Fibroblast of skin of scalp (primary cell): ENCODE measurements at places on chromosomes 7 and 10.
A peak's percentile ranks its signal among the peaks of the same experiment; 100 is the strongest.

- no peak for DNase-seq
These were observed 347.4 kb downstream of the RPS24 start for GRCh38 chr10:78381107-78381506.

- DNase-seq = peak; percentile 30
These were observed 46.0 kb upstream of the TCF7L2 start for GRCh38 chr10:112904000-112904399.

DNA sequence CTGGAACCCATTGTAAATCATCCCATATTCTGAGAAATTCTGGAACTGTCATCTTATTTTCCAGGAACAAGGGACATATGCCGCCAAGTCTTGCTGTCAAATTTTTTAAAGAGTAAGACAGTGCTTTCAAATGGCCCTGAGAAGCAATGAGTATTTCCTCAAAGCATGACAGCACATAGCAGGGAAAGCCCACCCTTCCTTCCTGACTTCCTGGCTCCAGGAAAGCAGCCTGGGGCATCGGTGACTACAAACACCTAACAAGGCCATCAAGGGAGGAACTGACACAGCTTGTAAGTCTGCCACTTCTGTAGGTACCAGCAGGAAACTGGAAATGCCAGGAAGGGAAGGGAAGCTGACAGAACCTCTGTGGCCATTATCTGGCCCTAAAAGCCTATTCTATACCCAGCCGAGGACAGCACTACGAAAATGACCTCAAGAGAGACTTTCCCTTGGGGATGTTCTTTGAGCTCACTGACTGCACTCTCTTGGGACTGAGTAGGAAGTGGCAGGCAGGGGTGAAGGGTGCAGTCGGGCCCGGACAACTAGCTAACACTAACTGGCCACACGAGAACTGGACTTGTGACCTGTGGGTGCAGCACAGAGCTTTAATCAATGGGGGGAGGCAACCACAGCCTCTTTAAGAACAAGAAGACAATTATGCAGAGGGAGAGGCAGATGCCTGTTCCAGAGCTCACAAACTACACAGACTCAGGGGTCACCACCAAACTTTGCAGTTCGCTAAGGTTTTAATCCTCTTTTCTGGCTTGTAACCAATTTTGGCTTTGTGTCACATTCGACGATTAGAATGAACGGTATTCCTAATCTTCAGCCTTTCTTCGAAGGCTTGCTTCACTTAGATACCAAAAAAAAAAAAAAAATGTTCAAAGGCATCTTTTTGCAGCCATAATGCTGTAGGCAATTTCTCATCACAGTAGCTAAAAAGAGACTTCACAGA lies 52.0 kb downstream of the GRB10 start:
- DNase-seq = peak; percentile 13

GRCh38 chr7:126720232-126720631 lies 532.5 kb downstream of the GRM8 start:
- no peak for DNase-seq

DNA sequence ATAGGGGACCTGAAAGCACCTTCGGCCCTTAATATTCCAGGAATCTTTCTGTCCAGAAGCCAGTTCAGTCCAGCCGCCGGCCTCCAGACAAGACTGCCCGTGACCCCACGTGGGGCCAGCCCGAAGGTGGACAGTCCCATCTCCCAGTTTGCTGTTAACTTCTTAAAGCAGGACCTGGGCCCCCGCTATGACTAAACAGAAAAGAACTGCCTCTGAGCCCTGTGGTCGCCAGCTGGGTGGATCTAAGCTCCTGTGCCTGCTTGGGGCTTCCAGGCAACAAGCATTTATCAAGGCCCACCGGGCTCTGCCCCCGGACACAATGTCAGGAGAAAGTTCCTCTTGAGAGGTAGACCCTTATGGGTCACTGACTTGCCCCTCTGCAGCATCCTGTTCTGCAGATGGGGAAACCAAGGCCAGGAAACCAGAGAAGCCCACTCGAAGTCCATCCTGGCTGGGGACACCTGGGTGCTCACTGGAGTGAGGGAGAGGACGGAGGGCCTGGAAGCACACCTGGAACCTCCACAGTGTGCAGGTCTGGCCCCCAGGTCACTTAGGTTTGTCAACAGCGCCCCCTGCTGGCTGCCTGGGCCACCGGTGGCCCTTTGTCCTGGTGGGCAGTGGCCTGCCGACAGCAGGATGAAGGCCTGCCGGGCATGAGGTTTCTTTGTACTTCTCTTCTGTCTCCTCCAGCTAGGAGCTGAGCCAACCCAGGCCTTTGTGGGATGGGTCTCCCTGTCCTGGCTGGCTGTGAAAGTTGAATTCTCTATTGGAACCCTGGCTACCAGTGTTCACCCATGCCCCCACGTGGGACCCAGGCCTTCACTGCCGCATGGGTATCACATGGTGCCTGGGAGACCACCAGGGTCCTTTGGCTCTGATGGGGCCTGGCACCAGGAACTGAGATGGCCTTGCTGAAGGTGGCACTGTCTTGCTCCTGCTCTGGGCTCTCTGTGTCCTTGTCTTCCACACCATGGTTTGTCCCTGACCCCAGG lies 128.0 kb downstream of the ZMIZ1 start:
- DNase-seq = peak; percentile 45

DNA sequence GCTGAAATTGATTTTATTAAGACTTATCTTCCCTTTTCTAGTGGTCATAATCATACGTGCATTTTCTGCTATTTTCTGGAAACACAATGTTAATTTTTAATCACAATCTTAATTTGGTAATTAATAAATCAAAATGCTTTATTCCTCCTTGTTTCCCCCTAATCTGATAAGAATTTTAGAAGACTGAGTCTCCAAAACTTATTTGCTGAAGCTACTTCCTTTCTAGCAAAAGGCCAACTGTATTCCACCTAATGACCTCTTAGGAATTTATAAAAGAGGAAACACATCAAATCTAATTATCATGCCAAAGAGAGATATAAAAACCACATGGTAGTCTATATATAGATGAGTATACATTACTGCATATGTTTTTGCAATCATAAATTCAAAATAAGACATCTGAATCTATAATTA lies 140.6 kb downstream of the GNAI1 start:
- DNase-seq = no peak

GRCh38 chr10:118957966-118958365 lies 71.5 kb upstream of the NANOS1 start:
- no peak for DNase-seq

- DNase-seq = no peak
These were observed 1005.6 kb downstream of the LRMDA start for GRCh38 chr10:76436981-76437380.

- DNase-seq = no peak
These were observed 175.0 kb downstream of the PLPP4 start for GRCh38 chr10:120632047-120632446.
